ENCODE measurements at places on chromosomes 6 and 20.

DNA sequence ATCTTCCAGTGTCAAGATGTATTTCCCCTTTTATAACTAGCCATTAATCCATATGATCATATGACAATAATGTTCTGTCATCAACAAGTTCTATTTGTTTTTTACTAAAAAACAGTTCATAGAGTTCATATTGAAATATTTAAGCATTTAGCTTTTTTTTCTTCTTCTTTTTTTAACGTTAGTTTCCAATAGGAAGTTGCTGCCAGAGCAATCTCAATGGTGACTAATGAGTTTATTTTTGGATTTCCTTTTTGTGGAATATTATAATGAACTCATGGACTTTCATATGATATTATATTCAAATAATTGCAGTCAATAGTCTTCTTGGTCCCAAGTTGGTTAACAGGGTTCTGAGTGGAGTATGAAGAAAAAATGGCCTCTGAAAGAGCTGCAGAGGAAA is 343.3 kb downstream of the BCKDHB start:
- DNase-seq: no peak

DNA sequence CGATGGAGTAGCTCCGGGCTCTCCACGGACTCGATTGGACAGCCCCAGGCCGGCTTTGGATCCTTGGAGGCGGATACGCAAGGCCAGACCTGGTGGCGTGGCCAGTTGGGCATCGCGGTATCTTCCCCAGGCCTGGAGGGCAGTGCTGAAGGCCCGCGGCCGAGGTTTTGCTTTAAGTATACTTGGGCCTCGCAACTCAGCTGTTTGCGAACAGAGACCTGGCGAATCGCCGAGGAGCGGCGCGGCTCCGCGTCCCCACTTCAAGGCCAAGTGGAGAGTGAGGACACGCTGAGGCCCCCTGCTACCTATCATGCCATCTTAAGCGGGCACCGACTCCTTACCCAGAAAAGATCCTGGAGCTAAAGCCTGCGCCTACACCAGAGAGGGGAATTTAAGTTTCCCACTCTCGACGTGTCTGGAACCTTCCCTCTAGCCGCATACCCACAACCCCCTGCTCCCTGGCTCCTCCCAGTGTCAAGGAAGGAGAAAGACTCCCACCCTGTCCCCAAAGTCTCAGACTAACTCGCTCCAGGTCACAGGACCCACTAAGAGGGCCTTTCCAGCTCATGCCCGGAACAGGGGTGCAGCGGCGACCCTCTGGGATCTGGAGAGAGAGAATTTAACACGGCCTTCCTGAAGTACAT is 4.1 kb downstream of the LINC00237 start:
- no peak for DNase-seq

- DNase-seq: no peak
Measured at GRCh38 chr6:2951728-2952127, 19.6 kb downstream of the SERPINB6 start.

GRCh38 chr6:20313960-20314530 is 87.6 kb upstream of the E2F3 start:
- DNase-seq: no peak

DNA sequence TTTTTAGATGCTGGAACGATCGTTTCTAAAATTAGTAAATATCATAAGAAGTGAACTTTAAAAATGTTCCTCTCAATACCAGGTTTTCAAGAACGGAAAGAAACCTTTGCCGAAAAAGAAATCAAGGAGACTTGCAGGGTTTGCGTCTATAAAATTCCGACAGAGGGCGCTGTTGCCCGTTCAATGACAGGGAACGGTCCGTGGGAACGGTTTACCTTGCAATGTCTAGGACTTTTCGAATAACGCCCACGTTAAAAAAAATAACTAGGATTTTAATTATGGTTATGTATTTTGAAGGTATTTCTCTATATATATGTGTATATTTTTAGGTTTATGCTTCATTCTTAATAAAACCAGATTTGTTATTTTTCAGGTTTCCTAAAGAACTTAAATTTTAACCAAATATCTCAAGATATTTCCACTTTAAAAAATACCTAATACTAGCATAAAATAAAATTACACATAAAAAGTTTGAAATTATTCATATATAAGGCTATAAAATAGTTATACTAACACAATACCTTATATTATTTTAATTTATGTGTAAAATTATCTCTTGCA is 2.5 kb upstream of the TFAP2B start:
- DNase-seq: peak; percentile 71

Data from GM03348 (cell line).